SJSA1 (cell line): ENCODE measurements at places on chromosomes 7 and 10. TPM values are rescaled to one million over a fixed set of nuclear protein-coding genes. Genes with fewer than 3 reads are reported as not detected.

Gene CYP3A7
- total RNA-seq: not detected in 2 replicates

Gene NIPSNAP2
- 49.5 and 62.4 TPM in 2 replicates for total RNA-seq

Gene TMEM236
- total RNA-seq: 0.08 TPM in 1 of 2 replicates, not detected in the other

DNA sequence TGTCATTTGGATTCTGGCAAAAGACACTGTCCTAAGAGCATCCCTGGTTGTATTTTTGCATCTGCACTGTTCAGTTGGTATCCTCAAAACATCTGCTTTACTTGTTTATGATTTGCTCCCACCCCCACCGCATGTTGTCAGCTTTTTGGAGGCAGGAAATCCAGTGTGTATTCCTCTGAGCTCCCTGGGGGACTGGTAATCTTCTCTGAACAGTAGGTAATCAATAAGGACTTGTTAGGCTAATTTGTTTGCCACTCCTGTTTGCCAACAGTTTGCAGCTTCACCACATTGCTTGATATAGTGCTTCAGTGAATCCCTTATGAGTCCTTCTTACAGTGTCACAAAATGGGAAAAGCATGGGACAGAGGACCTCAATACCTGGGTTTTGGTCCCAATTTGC lies 49.1 kb downstream of the FEZF1 start:
- no peak for DNase-seq

DNA sequence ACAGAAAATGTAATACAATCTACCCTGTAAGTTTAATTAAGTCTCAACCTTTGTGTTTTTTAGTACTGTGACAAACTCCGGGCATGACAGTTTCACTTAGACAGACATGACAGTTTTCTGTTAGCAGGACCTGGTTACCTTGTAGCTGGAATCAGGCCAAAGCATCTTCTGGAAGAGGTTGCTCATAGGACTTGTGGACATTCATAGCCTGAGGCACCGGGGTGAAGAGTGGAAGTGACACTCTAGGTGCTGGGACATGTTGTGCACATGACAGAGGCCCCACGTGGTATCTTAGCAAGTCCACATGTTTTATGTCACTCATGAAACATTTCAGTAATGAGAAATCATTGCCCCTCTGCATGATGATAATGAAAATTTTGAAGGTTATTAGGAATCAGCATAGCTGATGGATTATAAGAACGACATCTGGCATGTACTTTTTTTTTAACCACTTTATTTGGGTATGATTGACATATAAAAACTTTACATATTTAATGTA lies 441.4 kb downstream of the CNTNAP2 start:
- no peak for DNase-seq

- no peak for DNase-seq
Measured at GRCh38 chr10:98272245-98272644, 4.3 kb upstream of the LOXL4 start.
